ENCODE measurements at places on chromosomes 4 and X.

- no peak for DNase-seq
Measured at GRCh38 chr4:89123451-89123851, 12.1 kb downstream of the TIGD2 start.

DNA sequence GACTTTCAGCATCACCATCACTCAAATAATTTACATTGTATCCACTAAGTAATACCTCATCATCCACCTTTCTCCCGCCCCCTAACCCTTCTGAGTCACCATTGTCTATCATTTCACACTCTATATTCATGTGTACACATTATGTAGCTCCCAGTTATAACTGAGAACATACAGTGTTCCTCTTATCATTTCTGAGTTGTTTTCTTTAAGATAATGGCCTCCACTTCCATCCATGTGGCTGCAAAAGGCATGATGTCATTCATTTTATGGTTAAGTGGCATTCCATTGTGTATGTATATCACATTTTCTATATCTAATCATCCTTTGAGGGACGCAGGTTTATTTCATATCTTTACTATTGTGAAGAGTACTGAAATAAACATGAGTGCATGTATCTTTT is 14.6 kb upstream of the NDST4 start:
- no peak for DNase-seq

DNA sequence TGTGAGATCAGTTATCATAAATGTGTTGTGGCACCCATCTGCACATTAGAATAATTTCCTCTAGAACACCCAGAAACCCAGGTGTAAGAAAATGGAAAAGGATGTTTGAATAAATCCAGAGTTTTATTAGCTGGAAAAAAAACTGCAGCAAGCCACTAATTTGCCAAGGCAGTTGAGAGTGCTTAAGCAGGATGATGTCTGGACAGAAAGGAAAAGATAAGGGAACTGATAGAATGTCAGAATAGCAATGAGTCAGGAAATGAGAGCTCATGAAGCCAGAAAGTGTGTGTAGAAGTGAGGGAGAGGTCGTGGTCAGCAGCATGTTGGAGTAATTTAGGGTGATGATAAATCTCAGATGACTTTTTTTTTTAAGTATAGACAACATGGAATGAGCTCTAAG is 15.2 kb upstream of the NEUROG2 start:
- DNase-seq = no peak

DNA sequence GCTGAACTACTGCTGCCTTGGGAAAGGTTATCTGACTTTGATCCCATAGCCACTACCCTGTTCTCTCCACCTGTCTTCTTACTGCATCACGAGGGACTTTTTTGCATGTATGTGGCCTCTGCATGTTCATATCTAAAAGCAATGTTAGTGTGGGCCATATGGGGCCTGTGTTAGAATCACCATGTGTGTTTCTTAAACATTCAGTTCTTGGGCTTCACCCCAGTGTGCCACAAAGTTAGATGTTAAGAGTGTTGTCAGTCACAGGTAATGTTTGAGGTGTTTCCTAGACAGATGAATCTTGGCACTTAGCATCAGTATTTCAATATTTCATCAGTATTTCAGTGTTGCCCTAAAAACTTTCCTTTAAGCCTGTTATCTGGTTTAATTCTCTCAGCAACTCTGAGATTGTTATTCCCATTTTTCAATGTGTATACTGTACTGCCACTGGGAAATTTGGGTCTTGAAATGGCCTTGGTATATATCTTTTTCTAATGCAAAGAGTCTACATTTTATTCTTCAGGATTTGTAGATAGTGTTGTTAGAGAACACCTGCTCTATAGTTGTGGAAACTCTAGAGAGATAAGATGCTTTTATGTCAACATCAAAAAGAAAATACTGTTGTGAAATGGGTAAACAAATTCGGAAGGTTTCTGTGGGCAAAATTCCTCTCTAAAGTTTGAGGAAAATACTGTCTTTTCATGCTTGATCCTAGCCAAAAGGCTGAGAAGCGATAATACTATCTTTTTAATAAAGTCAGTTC is 259.7 kb downstream of the BMPR1B start:
- no peak for DNase-seq

DNA sequence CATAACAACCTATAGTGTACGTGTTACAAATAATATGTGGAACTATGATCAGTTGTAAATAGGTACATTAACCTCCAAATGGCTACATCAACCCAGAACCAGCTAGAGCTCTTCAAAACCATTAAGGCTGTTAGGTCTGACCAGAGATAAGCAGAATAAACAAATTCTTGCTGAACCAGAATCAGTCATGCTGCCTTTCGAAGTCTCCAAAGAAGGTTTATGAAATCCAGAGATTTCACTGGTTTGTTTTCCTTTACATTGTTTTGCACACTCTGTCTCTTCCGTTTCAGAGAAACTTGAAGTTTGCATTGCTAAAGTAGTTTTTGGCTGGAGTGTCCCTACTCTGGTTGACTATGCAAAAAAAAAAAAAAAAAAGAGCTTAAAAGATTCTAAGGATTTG is 177.3 kb upstream of the SLIT2 start:
- DNase-seq = no peak

DNA sequence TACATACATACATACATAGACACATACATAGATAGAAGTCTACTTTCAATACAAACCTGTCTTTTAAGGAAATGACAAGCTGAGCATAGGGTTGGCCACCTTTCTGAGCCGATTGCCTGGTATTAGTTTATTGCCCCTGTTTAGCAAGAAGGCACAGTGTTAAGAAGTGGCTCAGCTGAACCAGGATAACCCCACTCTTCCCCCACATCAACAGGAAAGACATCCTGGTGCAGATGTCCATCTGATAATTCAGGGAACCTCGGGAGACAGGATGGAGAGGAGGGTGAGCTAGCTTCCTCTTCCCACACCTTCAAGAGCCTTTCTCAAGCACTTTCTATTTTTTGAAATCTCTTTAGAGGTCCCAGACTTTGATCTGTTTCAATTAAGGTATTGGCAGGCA is 52.3 kb downstream of the PKD2 start:
- no peak for DNase-seq

DNA sequence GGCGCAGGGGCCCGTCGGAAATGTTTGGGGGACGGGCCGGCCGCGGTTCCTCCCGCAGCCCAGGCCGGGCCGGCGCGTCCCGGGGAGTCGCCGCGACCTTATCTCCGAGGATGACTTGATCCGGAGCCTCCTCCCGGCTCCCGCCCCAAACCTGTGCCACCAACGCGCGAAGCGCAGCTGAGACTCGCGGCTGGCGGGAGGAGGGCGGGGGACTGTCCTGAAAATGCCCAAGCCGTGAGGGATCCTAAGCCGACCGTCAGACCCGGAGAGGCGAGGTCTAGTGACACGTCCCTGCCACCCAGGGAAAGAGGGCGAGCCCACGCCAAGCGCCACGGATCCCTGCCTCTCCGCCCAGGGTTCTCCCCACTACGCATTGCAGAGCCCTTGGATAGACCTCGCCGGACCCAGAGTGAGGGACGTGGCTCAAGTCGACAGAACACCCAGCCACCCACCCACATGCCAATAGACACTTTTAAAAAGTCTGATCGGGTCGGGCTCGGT is 26.9 kb downstream of the UTP14A start:
- DNase-seq = no peak

DNA sequence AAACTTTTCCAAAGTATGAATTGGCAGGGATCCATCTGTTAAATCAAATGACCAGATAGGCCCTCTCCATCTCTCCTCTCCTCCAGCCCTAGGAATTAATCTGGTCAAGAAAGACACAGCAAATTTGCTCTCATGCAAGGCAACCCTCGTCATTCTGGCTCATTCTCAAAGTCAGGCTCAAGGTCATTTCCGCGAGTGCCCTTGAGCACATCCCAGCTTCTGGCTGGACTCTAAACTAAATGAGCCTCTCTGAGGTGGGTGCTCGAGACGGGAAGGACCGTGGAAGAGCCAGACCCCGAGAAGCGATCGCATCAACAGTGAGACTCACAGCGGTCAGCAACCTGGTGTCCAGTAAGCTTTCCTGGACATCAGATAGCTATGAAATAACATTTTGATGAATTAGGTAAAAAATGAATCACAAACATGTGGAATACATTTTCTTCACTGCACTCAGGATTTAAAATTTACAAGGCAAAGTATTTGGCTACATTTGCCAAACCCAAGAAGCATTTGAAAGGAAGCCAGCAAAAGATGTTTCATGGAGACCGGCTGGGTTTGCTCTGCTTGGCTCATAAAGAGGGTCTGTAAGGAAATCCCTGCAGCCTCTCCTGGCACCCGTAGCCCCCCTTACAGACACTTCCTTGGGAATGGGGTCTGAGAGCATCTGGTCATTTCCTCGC is 121.0 kb downstream of the ENPP6 start:
- peak; percentile 40 for DNase-seq

DNA sequence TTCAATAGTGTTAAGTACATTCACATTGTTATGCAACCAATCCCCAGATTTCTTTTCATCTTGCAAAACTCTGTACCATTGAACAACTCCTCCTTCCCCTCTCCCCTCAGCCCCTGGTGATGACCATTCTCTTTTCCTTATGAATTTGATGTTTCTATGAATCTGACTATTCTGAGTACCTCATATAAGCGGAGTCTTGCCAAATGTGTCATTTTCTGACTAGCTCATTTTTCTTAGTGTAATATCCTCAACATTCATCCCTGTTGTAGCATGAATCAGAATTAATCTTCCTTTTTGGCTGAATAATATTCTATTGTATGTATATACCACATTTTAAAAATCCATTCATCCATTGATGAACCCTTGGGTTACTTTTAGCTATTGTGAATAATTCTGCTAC is 34.0 kb downstream of the SMIM20 start:
- DNase-seq = peak; percentile 43

- peak; percentile 86 for DNase-seq
Measured at GRCh38 chr4:39085891-39086290, 23.9 kb downstream of the KLHL5 start.

GRCh38 chr4:2451036-2451520 is 17.8 kb upstream of the RNF4 start:
- no peak for DNase-seq

- DNase-seq = peak; percentile 54
Measured at GRCh38 chr4:121726642-121727268, 30.0 kb upstream of the ANXA5 start.

DNA sequence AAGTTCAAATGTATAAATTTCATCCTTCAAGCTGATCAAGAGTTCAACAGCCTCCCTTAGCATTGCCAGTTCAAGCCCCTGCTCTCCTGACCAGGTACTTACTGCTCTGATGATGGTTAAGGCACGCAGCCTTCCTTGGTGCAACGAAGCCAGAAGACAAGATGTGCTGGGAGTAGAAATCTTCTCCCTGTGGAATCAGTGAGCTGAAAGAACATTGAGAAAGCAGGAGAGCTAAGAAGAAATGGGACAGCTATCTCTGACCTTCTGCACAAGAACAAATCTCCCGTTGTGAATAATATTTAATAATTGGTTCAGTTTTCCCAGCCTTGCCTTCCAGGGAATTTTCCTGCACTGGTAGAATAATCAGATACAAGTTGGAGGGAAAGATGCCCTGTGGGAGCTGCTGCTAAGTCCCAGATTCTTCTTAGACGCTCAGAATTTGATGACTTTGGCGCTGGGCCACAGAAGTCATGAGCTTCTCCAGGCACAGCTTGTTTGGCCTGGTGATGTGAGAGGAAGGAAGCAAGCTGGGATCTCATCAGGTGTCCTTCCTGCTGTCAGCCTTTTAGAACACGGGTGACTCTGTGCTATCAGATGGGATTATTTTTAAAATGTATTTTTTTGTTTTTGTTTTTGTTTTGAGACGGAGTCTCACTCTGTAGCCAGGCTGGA is 77.8 kb downstream of the CD38 start:
- DNase-seq = no peak

DNA sequence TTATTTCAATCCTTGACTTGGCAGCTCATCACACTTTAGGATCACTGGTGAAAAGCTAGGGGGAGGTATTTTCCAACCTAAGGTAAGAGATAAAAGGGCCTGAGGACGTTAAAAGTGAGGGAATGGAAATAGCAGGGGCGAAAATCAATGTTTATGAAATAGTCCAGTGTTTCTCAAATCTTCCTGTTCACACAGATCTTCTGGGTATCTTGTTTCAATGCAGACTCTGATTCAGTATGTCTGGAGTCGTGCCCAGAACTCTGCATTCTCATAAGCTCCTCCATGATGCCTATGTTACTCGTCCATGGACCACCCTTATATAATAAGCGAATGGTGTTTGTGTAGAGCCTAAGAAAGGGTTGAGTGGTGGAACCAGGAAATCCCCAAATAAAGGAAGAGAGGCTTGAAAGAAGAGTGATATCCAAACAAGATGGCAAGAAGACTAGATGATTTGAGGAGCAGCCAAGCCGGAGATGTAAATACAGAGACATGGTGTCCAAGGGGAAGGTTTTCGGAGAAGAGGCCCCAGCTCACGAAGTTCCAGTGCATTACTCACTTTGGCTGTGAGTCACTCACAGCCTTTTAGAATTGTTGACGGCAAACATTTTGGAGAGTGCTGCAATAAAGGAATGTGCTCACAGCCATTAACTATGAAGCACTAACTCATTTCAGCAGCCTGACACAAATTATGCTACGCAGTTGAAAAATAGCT is 215.6 kb upstream of the PPARGC1A start:
- peak; percentile 96 for DNase-seq

- DNase-seq = no peak
Measured at GRCh38 chrX:44035571-44035970, 62.4 kb upstream of the NDP start.

GRCh38 chr4:98565681-98566301 is 92.6 kb downstream of the TSPAN5 start:
- DNase-seq = no peak

GRCh38 chr4:38002451-38003071 is 42.4 kb downstream of the PTTG2 start:
- no peak for DNase-seq

GRCh38 chr4:122539861-122540465 is 80.9 kb downstream of the IL21 start:
- DNase-seq = no peak

DNA sequence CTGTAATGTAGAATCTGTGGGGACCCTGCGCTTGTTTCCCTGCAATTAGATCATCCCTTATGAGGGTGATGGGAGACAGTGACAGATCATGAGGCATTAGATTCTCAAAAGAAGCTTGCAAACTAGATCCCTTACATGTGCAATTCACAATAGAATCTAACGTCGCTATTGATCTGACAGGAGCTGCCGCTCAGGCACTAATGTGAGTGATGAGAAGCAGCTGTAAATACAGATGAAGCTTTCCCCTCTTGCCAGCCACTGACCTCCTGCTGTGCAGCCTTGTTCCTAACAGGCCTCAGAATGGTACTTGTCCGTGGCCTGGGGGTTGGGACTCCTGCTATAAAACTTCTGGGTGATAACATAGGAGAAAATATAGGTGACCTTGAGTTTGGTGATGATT is 1076.8 kb downstream of the PDHA2 start:
- DNase-seq = no peak

DNA sequence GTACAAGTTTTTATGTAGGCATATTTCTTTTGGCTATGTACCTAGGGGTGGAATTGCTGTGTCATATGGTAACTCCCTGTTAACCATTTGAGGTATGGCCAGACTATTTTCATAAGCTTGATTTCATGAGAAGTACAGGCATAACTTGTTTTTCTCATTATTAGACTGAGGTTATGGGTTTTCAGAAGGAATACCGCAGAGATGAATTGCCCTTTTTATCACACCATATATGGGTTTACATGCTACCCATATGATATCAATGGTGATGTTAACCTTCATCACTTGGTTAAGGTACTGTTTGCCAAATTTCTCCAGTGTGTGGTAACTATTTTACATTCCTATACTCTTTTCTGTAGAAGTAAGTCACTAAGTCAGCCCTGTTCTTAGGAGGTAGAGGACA is 23.5 kb downstream of the RAB40A start:
- no peak for DNase-seq

Data from stromal cell of bone marrow (primary cell).